ENCODE measurements at places on chromosomes 1 and 21. TPM values are rescaled to one million over a fixed set of nuclear protein-coding genes. Genes with fewer than 3 reads are reported as not detected.

IFI44 gene
- total RNA-seq: 1.6 TPM

CD164L2 gene
- not detected for total RNA-seq

OVAAL gene
- not detected for total RNA-seq

C1orf232 gene
- not detected for total RNA-seq

MCL1 gene
- total RNA-seq: 206 TPM

MRAP gene
- not detected for total RNA-seq
